RPMI7951 (cell line): ENCODE measurements at places on chromosomes 3 and 15.

- no peak for DNase-seq
These were observed 846 bp upstream of the POLG start for GRCh38 chr15:89335298-89336041.

DNA sequence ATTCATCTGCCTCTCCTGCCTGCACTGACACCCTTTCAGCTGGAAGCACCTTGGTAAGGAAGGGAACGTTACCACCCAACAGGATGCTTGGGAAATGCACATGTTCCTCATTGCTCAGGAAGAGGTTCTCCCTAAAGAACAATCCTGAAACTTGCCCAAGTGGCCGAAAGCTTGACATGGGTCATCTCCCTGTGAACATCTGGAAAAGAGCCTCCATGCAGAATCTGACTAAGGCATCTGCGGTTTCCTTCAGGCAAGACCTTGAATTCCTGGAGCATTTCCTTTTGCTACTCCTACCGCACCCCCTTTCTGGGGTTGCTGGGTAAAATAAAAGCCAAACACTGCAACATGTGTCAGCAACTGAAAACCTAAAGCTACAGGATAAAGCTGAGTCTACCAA, 68.7 kb upstream of the SNRK start:
- DNase-seq: peak; percentile 89

DNA sequence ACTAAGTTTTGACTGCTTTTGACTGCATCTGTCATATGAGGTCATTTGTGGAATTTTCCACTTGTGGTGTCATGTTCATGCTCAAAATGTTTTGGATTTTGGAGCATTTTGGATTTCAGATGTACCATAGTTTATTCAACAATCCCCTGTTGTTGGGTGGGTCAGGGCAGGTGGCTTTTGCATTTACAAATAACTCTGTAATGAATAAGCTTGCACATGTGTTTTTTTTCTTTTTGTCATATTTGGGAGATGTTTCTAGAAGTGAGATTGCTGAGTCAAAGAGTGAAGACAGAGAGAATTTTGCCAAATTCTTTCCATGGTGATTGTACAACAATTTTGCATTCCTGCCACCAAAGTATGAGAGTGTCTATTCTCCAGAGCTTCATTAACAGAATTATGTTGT, 62.4 kb upstream of the ADPGK start:
- DNase-seq: no peak

GRCh38 chr3:42805141-42805821, 991 bp upstream of the HIGD1A start:
- peak; percentile 26 for DNase-seq

- no peak for DNase-seq
These were observed 397.9 kb downstream of the NTRK3 start for GRCh38 chr15:87858651-87859050.

DNA sequence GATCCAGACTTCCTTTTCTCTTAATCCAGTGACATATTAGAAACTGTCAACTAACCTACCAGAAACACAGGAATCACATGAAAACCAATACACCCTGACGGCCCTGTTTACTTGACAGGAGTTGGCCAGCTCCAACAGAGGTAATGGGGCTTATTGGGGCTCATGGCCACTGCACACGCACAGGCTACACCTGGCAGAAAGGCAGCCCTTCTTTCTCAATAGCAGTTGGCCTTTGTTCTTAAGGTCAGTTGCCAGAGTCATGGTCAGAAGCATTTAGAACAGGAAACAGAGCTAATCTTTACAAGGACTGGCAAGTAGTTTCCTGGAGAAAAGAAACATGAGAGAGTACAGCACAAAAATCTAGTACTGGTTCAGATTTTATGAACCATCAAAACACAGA, 181.8 kb downstream of the MAGI1 start:
- no peak for DNase-seq

- DNase-seq: no peak
These were observed 152.8 kb downstream of the UACA start for GRCh38 chr15:70610541-70610940.

GRCh38 chr3:58743296-58743695, 76.7 kb upstream of the FAM3D start:
- DNase-seq: no peak

GRCh38 chr3:39166134-39166710, 12.8 kb upstream of the CSRNP1 start:
- DNase-seq: peak; percentile 92

GRCh38 chr15:28033443-28033842, 65.7 kb downstream of the OCA2 start:
- no peak for DNase-seq

DNA sequence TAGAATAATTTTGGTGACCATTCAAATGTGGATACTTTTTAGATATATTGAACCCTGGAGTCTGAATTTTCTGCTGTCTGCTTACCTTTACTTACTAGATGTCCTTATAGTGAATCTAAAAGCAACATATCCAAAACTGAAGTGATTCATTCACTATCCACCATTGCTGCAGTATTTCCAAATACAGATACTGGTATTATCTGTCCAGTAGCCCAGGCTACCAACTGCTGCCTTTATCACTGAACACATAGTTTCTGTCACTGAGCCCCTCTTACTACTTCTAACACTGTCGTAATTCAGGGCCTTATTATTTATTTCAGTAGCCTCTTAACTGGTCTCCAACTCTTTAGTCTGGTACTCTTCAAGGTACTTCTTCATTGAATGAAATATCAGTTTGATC, 49.2 kb downstream of the SLMAP start:
- DNase-seq: no peak

DNA sequence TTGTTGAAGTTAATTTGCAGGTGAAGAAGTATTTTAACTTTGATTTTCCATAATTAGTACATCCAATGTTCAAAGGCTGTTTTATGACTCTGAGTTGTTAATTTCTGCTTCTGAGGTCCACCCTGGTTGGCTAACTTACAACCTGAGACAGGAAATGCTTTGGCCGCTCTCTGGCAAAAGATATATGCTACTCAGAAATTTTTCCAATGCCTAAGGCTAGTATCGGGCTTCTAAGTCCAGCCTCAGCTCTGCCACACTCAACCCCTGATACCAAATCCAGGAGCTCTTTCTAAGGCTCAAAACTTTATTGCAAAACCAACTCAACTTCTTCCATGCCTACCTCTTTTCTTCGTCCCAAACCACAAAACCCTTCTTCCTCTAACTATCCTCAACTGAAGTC, 192.9 kb downstream of the NEK10 start:
- peak; percentile 80 for DNase-seq

DNA sequence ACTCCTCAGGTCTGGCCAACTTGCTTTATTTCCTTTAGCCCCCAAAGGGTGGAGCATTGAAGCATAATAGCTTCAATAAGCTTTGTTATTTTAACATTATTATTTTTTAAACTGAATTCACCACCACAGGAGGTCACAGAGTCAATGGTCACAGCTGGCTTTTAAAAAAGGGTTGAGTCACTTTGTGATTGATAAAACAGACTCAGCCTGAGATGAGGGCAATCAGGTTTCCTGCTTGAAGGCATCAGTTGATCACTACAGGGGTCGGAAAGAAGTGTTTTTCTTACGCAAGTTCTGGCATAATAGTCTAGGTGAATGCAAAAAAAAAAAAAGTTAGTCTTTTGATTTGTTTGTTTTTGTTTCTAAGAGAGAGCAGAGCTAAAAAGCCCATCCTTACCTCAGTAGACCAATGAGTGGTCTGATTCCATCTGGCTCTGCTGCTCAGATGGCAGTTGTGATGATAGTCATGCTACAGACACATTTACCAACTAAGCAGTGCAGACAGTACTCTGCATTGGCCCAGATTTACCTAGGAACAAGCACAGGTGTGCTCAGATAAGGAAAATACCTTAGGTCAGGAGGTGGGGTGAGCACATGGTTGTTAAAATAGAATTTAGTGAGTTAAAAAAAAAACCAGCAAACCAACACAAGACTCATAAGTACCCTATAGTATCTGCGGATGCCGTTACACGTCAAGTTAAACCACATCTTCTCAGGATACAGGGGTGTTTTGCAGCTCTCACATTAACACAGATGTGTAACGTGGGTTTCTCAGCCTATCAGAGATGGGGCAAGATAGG, 22.6 kb downstream of the ZNF80 start:
- peak; percentile 5 for DNase-seq

GRCh38 chr3:169835533-169835932, 22.8 kb upstream of the LRRC34 start:
- no peak for DNase-seq

- no peak for DNase-seq
These were observed 3.3 kb upstream of the XCR1 start for GRCh38 chr3:46030626-46031025.

GRCh38 chr3:85074003-85074402, 115.2 kb downstream of the CADM2 start:
- no peak for DNase-seq
